M059J (cell line): ENCODE measurements at places on chromosomes 12 and 14. TPM values are rescaled to one million over a fixed set of nuclear protein-coding genes. Genes with fewer than 3 reads are reported as not detected.

DNA sequence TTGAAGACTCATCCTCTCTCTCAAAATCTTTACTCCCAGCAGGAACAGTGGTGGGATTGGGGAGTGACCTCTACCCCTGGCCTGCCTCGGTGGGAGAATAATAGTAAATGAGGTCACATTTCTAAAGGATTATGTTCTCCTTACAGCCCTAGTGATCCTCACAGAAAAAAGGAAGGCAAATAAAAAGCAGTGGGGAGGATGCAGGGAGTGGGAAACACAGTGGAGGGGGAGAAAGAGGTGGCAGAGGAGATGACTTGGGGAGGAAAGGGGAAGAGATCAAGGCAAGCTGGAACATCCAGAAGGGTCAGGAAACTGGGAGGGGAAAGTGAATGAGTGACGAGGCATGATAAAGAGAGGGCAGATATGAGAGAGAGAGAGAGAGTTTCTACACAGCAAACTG, 8.3 kb upstream of the SYNDIG1L start:
- no peak for DNase-seq

DNA sequence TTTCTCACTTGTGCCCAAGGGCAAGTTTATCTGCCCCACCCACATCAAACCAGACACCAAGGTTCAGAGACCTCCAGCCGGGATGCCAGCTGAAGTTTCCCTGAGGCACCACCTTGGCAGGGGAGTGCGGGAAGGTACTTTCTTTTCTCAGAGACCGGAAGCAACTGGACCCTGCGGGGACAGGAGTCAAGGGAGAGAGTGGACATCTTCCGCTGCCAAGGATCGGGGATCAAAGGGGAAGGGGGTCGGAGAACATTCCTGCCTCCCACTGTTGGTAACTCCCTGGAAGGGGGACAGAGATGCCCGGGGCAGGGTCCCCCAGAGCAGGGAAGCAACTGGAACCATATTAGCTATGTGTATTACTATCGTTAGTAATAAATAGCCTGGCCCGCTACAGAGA, 161.8 kb downstream of the DICER1 start:
- no peak for DNase-seq

DNA sequence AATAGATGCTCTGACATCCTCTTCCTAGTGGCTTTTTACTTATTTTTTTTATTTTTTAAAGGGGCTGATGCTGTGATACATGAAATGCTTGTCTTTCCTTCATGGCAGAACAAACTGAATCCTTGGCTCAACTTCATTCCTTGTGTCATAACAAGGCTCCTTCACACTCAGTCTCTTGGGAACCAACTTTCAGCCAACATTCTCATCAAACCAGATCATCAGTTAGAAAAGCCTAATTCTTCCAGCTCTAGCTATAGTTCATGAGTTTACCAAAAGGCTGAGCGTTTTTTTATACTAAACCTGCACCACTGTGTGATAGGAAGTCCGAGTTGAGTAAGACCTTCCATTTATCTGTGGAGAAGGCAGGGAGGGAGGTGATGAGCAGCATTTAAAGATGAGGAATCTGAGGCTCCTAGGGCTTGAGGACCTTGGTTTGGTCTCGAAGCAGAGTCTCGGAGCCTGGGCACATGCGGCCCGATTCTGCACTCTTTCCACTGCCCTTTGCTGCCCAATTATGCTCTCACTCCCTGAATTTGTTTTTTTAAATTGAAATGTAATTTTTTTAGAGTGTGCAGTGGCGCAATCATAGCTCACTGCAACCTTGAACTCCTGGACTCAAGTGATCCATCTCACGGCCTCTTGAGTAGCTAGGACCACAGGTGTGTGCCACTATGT, 8.2 kb downstream of the GPRC5D start:
- no peak for DNase-seq

DNA sequence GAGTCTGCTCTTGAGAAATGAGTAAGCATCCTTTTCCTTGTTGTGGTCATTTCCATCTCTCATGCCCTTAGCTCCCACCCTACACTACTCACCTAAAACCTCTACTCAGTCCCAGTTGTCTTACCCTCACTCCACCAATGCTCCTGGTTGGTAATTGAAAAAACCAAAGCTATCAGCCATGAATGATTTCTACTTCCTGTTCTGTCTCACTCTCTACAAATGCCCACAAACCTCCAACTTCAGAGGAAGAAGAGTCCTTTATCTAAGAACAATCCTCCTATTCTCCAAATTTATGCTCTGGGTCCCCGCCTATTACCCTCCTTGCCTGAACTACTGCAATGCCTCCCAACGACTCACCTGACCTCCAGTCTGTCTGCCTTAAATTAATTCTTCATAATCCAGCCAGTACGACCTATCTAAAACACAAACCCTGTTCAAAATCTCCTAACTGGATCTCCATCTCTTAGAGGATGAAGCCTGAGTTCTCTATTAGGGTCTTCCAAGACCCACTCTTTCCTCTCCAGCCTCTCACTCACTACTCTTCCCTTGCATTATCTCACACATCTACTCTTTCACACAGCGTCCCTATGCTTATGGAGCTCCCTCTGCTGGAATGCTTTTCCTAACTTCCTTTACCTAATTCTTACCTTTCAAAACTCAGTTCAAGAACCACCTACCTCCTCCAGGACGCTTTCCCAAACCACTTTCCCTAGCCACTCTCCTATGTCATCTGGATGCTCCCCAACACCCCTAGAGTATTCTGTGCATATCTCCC, 2.2 kb downstream of the DHRS1 start:
- peak; percentile 42 for DNase-seq

DNA sequence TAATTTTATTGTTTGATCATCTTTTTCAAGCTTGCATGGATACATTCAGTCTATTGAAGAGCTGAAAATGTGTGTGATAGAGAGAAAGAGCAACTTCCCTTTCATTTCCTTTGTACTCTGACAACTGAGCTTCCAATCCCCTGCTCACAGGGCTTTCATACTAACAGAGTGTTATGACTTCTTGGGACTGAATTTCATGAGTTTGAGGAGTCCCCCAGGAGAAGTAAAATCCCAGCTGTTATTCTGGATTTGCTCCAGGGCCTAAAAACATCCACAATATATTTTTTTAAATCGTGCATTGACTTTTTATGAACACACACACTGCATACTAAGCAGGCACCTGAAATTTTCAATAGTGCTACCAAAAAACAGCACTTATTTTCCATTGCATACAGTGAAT, 195.8 kb upstream of the CAND1 start:
- no peak for DNase-seq

GRCh38 chr12:63875703-63876102, 31.2 kb downstream of the SRGAP1 start:
- DNase-seq: no peak

- no peak for DNase-seq
Observed at GRCh38 chr14:24150993-24151392, 3.7 kb downstream of the RNF31 start.

DNA sequence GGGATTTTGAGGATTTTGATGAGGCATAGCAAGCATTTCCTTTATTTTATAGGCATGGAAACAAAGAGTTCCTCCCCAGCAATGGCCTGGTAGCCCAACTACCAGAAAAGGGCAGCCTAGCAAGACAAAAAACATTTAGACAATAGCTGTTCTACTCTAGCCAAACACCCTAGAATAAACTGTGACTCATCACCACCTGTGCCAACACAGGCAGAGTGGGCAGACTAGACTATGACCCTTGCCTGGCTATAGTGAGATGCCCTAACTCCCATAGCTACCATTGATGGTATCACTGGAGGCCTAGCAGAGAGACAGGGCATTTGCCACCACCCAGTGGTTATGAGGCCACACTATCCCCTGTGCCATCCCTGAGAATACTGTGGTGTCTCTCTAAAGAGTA, 15.5 kb upstream of the CCER1 start:
- DNase-seq: peak; percentile 52

- no peak for DNase-seq
Observed at GRCh38 chr12:114011711-114012110, 45.6 kb upstream of the RBM19 start.

- no peak for DNase-seq
Observed at GRCh38 chr12:109555431-109556315, 17.6 kb downstream of the MMAB start.

Gene SMIM10L1
- 8.1 and 10.7 TPM in 2 replicates for total RNA-seq

Gene RFC5
- total RNA-seq: 54.4 and 71.2 TPM in 2 replicates

- no peak for DNase-seq
Observed at GRCh38 chr12:55797550-55797949, 20.0 kb downstream of the SARNP start.

Gene SYCP3
- total RNA-seq: 0.76 TPM in 1 of 2 replicates, not detected in the other

- no peak for DNase-seq
Observed at GRCh38 chr12:1907652-1908611, 10.5 kb downstream of the CACNA2D4 start.

DNA sequence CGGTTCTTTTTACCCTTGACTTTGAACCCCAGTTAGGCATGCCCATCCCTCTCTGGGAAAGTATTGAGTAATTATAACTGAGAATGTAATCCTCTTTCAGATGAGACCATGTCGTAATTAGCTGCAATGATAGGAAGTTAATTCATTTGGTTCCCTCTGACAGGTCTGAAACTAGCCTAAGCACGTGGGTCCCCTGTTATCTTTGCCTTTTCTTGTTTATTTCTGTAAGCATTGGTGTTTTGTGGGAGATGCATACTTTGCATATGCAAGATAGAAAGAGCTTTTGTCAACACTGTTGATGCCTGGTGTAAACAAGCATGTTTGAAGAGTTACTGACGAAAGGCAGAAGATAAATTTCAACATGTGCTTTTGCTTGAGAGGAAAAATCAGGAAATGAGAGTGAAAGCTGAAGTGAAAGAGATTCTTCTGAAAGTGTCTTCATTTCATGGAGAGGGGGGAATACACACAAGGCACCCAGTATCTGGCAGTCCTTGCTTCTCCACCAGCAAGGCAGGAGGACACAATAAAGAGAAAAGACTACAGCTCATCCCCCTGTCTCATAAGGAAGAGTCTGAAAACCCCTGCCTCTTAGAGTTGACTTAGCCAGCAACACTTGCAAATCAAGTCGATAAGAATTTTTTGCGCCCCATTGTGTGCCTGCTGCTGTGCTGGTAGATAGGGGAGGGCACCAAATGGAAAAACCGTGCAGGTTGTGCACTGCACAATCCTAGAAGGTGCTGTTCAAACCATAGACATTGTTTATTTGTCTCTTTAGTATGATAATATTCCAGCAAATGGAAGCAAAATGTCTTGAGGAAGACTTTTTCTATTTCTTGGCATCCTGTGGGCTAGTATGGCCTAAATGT, 77.8 kb downstream of the SLC24A4 start:
- no peak for DNase-seq

DNA sequence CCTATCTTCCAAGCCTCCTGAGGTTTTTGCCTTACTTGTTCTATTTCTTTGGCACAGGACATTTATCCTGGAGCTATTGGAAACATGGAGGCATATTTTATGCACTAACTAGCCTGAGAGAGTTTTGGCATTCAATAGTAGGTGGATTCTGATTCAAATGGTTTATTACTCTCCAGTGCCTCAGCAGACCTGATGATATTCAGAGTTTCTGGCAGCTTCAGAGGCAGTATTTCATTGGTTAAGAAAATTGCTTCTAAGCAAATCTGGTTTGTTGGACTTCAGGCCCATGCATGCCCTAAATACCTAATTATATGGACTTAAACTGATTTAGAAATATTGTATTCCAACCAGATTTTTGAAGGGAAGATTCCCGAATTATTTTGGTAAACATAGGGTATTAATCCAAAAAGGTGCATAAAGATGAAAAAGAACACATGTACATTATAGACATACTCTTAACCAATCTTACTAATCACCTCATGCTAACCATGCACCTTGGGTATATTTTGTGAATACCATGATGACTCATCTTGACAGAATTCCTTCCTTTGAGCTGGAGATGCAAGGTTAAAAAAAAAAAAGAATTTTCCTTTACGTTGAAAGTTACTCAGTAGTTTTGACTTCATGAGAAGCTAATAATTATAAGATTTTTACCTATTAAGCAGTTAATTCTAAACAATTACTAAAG, 44.3 kb upstream of the KTN1 start:
- DNase-seq: peak; percentile 54

DNA sequence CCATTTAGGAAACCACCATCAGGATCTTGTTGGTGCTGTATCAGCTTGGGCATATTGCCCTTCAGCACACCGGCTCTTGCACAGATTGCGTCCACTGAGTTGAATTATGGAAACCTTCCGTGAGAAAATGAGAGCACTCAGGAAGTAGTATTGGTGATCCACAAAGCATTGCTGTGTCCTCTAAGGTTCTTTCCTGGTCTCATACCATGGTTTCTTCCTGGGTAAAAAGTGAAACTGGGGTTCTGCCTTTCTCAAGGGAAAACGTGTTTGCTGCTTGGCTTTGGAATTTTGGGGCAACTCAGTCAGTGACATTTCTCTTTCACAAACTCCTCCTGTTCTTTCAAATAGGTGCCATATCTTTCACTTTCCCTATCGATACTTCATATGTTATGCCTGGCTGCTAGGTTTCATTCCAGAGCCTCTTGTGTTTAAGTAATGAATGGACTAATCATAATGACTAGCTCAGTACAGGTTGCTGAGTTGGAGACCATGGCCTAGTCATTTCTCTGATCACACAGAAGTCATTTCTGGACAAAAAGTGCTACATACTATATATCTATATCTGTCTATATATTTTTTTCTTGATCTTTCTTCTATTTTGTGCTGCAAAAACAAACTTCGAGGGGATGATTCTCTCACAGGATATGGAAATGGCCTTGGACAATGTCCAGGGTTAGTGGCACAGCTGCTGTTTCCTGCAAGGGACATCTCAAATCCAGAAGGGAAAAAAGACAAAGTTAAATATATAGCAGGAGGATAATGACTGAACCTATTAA, 423.4 kb downstream of the ZFP36L1 start:
- no peak for DNase-seq

DNA sequence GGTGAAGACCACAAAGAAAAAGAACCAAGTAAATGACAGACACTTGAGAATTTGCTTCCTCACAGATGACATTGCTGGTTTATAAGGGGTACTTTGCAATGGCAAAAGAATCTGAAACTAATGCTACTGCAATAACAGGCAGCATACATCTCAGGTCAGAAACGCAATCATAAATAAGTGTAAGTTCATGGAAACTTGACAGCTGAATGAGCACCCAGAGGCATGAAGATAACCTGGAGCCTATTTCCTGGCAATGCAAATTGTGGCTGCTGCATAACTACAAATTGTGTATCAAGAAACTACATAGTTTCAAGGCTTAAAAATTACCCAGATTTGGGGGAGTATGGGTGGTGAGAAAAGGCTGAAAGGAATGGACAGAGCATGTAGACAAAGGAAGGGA, 8.5 kb upstream of the MYO1A start:
- DNase-seq: no peak

DNA sequence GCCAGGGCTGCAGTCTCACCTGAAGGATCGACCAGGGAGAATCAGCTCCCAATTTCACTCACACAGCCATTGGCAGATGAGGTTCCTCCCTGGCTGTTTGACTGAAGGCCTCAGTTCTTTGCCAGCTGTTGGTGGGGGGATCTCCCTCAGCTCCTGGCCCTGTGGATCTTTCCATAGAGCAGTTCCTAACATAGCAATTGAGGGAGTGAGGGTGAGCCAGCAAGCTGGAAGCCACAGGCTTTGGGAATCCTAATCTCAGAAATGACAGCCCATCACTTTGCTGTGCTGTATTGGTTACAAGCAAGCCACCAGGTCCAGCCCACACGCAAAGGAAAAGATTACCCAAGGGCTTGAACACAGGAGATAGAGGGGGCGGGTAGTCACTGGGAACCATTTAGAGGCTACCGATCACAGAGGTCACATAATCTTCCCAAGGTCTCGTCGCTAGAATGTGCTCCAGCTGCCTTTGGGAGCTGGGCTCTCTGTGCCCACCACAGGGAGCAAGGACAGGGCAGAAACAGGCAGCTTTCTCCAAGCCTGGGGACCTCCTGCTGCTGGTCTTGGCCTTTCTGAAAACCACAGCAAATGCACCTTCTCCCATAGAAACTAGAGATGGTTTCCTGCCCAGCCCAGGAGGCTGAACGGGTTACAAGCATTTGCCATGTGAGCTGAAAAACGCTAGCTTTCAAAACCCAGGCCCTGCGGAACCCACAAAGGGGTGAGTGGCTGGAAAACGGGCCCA, 4.6 kb upstream of the OTUB2 start:
- no peak for DNase-seq
